ENCODE measurements at places on chromosomes 4 and X.

GRCh38 chr4:4608214-4608537, 66.3 kb upstream of the STX18 start:
- DNase-seq: no peak

DNA sequence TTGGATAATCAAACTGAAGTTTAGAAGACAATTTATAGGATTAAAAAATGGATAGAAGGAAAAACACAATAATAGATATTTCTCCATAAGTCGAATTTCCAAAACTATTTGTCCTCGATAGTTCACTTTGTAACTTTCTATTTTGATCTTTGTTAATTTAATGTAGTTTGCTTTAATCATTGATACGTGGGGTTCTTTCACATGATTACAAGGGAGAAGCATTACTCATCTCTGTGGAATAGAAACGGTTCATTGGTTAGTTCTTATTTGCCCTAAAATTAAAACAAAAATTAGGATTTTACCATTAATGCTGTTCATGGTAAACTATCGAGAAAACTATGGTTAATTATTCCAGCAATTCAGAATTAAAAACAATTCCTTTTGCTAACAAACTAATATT, 2.1 kb downstream of the TET2 start:
- no peak for DNase-seq

DNA sequence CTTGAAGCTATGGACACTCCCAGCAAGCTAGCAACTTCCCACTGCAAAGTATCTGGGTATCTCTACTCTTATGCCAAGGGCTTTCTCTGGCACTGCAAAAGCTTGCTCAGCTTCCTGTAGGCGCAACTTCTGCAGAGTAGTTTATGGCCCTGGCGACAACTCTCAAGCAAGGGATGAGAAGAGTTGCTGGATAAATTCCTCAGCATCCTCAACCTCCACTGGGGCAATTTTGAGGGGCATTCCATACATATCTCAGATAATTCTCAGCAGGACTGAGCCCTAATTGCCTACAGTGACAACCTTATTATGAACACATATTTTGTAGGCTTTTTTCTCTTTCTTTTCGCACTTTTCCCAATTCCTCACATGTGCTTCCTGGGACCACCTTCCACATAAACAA, 31.2 kb upstream of the TAB3 start:
- DNase-seq: no peak

GRCh38 chr4:24266951-24267722, 317.2 kb downstream of the DHX15 start:
- no peak for DNase-seq

DNA sequence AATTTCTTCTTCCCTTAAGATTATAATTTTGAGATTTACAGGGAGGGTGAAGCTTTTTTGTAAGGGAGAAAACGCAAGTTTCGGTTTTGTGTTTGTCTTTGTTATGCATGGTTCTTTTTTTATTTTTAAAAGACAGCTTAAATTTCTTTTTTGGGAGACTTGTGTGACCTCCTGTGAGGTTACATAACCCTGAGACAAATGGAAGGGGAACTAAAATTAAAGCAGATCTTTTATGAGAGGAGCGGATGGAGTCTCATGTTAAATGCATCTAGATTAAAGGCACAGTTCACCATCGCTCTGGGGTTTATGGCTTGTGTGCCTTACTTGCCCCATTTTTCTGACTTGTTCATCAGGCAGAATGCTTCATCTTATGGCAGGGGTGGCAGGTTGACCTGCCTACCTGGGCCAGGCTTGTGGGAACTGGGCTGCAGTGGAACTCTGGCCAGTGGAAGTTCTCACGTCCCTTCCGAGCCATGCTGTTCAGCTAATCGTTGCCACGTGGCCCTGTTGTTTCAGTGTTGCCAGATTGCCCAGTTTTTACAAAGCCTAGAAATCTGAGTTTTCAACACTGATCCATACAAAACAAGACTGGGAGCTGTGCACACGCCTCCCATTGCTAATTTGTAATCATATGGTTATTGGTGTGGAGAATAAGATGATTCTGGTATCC, 291.8 kb downstream of the ARHGAP10 start:
- no peak for DNase-seq

GRCh38 chrX:12076046-12076445, 62.2 kb upstream of the FRMPD4 start:
- DNase-seq: no peak

- no peak for DNase-seq
These were observed 94.5 kb upstream of the RASGEF1B start for GRCh38 chr4:81566161-81566591.

DNA sequence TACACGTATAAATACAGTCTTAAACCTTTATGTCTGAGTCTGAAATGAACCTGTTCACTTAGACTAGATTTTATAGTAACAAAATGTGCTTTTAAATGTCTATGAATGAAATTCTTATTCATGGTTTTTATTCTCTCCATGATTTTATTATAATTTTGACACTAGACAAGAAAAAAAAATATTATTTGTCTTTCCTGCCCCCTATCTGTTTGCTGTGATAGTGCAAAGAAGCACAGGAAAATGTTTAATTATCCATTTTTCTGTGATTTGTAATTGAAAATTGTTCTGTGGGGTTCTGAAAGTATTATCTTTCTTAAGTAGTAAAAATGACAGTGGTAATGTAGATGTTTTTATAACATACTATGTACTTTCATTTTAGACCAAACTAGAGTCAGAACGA, 52.0 kb downstream of the INTS6L start:
- DNase-seq: no peak

DNA sequence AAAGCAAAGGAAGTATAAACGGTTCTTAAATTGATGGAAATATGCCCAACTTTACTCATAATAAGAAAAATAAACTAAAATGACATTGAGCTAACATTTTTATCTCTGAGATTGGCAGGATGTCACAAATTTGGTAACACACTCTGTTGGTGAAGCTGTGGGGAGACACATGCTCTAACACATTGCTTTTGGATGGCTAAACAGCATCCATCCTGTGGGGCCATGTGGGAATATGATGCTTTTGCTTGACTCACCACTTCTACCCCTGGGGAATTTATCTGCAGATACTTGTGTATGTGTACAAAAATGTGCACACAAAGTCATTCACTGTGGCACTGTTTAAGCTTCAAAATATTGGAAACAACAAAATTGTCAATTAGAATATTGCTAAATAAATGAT, 100.2 kb downstream of the ANAPC4 start:
- DNase-seq: no peak

DNA sequence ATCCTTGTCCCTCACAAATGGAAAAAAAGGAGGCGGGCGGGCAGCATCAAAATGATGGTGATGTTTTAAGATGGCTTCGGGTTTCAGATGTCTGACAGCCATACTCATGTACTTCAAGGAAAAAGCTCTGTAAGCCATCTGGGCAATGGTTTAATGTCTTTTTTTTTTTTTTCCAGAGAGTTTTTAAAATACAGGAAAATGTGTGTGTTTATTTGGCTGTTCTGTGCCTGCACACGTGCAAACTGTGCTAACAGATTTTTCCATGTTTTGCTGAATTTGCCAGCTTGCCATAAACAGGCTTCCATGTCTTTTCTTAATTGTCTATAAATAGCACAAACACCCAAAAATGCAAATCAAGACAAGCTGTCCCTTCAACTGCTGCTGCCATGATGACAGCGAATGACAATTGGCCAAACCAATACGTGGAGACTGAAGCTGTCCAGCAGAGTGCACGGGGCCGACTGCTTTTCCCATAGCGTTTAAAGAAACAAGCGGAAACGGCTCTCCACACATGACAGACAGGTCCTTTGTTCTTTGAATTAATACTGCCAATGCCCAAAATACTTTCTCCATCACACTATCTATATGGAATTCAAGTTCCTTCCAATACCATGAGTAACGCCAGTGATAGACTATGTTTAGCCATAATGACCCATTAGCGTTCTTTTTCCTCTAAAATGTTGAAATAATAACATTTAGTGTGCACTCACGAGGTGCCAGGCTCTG, 35.7 kb downstream of the AFAP1 start:
- no peak for DNase-seq

- no peak for DNase-seq
These were observed 28.8 kb downstream of the NR0B1 start for GRCh38 chrX:30280428-30280827.

- DNase-seq: no peak
These were observed 679.9 kb upstream of the MAGEB2 start for GRCh38 chrX:29535212-29536162.

- no peak for DNase-seq
These were observed 274.3 kb upstream of the HS3ST1 start for GRCh38 chr4:11702886-11703557.

DNA sequence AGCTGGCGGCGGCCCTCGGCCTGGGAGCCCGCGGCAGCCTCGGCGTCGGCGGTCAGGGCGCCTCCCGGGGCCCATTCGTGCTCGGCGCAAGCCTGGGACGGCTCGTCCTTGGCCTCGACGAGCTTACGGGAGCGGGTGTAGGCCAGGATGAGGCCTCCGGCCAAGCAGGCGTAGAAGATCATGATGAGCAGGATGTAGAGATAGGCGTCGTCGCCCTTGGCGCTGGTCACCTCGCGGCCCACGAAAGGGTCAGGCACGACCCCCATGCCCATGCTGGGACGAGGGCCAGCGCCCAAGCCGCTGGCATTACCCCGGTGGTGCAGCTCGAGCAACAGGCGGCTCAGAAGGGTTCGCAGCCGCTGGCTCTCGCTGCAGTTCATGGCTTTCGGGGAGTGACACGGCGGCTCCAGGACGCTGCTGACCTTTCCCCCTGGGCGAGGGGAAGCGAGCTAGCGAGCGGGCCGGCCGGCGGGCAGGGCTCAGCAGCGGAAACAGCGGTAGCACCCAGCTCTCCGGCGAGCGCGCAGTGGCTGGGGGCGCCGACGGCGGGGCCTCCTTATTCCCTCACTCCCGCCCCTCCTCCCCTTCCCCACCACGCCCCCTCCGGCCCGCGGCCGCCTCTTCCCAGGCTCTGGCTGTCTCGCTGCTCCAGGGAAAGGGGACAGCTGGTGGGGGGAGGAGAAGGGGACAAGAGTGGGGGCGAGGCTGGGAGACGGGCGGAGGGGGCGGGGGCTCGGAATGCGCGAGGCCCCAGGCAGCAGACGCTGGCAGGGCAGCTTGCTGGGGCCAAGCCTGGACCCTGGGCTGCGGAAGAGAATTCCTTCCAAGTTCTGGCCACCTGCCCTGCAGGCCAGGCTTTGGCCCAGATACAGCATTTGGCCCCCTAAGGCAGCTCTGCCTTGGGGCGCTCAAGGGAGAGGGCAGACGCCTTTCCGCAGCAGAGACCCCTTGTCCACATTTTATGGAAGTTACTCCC, at the start of gene KCNE5:
Gene KCNE5, minus strand, starts transcription at position 532 of the 976 bp plus-strand sequence. Its CDS starts 152 bp downstream, at position 380.
- DNase-seq: no peak

GRCh38 chrX:96449191-96449590, 235.5 kb upstream of the DIAPH2 start:
- DNase-seq: no peak

- no peak for DNase-seq
These were observed 739.2 kb downstream of the KCTD8 start for GRCh38 chr4:43709443-43709842.

- no peak for DNase-seq
These were observed 792 bp downstream of the PPID start for GRCh38 chr4:158722291-158722916.

DNA sequence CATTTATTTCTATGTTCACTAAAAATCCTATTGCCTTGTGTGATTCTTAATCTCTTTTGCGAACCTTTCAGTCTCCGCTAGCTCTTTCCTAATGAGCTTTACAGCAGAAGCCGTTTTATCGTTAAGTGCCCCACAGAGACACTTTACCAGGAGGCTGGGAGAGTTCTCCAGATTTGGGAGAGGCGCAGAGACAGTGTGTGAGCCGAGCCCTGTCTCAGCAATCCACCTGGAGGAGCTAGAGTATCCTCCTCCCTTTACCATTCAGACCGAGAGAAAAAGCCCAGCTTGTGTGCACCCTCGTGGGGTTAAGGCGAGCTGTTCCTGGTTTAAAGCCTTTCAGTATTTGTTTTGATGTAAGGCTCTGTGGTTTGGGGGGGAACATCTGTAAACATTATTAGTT, 54.9 kb upstream of the MTM1 start:
- DNase-seq: no peak

DNA sequence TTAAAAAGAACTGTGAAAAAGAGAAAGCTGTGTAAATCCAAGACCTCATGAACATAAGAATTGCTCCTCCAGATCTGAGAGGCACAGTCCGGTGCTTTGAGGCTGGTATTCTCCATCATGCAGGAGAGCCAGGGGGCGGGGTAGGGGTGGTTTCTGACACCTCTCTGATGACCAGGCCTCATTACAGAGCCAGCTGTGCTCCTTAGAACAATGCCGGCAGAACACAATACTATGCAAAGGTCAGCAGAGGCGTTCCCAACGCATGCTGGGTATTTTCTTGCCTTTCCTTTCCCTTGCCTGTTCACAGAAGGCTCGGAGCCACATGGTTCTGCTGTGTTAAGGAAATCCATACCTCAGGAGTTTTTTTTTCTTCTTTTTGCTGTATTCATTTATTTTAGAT, 91.2 kb upstream of the SOD3 start:
- no peak for DNase-seq

- DNase-seq: no peak
These were observed 134.5 kb upstream of the KLF3 start for GRCh38 chr4:38529189-38530115.

GRCh38 chr4:910366-911091, 21.6 kb downstream of the GAK start:
- no peak for DNase-seq

GRCh38 chr4:184259081-184259480, 41.4 kb upstream of the ENPP6 start:
- DNase-seq: no peak

GRCh38 chrX:143027275-143027674, 1.5 kb downstream of the SPANXN4 start:
- no peak for DNase-seq

DNA sequence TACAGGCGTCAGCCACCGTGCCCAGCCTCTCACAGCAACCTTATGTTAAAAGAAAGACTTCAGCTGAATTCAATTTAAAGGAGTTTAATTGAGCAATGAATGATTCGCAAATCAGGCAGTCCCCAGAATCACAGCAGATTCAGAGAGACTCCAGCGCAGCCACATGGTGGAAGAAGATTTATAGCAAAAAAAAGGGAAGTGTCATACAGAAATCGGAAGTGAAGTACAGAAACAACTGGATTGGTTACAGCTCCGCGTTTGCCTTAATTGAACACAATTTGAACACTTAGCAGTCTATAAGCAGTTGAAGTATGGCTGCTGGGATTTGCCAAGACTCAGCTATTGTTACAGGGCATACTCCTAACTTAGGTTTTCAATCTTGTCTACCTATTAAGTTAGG, 19.8 kb downstream of the CENPVL3 start:
- DNase-seq: no peak

DNA sequence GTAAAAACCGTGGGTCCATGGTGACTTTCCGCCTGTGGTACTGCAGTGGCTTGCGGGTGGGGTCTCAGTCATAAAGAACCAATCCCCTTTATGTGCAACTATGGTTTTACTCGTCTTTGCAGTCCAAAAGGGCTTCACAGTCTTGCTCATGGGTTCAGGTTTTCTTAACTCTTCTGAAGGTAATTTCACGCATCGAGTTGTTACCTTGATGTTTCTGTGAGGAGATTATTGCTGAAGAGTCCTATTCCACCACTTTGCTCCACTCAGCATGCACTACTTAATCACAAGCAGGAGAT, 41.5 kb downstream of the F8 start:
- no peak for DNase-seq

All from NCI-H1436 treated with DMSO at 0.1 percent for 48 hours (cell line).